ENCODE measurements at places on chromosomes 11 and 22.

DNA sequence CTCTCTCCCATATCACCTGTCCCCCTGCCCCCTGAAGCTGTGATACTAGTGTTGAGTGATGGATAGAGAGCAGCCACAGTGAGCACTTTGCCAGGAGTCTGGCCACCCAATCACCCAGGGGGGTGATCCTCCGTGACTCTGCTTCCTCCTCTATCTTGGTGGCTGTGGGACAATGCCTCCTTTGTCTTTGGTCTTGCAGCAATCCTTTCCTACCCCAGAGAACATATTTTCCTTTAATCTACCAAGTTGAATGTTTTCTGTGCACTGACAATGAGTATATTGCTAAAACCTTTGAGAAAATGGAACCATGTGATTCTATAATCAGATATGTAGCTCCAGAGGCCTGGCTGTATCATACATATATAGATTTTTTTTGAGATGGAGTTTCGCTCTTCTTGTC, 58.1 kb upstream of the HEPHL1 start:
- DNase-seq, result no peak

- DNase-seq, result no peak
Observed at GRCh38 chr11:74005721-74006517, 3.0 kb downstream of the UCP3 start.

GRCh38 chr11:69918938-69919650, 99.9 kb upstream of the FGF3 start:
- DNase-seq, result peak; percentile 72

- no peak for DNase-seq
Observed at GRCh38 chr22:44046485-44047141, 22.5 kb downstream of the PARVB start.

- DNase-seq, result no peak
Observed at GRCh38 chr11:56967726-56968125, 21.0 kb upstream of the OR5AK2 start.

GRCh38 chr11:127042445-127042844, 41.9 kb upstream of the KIRREL3 start:
- DNase-seq, result peak; percentile 68

GRCh38 chr11:22347857-22348487, 9.8 kb downstream of the SLC17A6 start:
- DNase-seq, result no peak
